ENCODE measurements at places on chromosomes 12 and 14.
A peak's percentile ranks its signal among the peaks of the same experiment; 100 is the strongest.

GRCh38 chr12:91496337-91496736, 313.7 kb upstream of the DCN start:
- no peak for DNase-seq

GRCh38 chr12:94704452-94705306, 54.3 kb upstream of the TMCC3 start:
- DNase-seq, result peak; percentile 12

- no peak for DNase-seq
These were observed 26.7 kb downstream of the C12orf75 start for GRCh38 chr12:105357162-105357691.

DNA sequence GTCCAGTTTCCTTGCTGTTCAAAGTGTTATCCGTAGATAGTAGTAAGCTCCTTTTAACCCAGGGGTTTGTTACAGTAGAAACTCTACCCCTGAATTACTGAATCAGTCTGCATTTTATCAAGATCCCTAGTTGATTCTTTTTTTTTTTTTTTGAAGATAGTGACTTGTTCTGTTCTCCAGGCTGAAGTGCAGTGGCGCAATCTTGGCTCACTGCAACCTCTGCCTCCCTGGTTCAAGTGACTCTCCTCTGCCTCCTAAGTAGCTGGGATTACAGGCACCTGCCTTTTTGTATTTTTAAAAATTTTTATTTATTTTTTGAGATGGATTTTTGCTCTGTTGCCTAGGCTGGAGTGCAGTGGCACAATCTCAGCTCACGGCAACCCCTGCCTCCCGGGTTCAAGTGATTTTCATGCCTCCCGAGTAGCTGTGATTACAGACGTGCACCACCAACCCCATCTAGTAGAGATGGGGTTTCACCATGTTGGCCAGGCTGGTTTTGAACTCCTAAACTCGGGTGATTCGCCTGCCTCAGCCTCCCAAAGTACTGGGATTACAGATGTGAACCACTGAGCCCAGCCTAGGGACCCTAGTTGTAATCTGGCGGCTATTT, 10.5 kb downstream of the LARP4 start:
- DNase-seq, result no peak

- peak; percentile 25 for DNase-seq
These were observed 751 bp downstream of the P3H3 start for GRCh38 chr12:6828781-6829535.

DNA sequence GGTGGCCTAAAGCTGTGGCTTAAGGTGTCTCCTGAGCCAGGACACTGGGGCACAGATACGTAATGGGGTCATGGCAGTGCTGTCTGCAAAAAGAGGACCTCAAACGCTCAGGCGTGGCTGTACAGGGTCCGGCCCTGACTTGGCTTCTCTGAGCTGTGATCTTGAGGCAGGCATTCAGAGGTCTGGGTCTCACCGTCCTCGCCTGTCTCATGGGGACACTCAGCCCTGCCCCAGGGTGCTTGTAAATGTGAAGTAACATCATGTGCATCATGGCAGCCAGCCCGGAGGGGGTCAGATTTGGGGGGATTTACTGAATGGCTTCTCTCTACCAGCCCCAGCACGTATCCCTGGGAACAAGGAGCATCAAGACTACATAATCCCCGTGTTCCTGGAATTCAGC, 28.8 kb downstream of the DIO3 start:
- DNase-seq, result no peak

DNA sequence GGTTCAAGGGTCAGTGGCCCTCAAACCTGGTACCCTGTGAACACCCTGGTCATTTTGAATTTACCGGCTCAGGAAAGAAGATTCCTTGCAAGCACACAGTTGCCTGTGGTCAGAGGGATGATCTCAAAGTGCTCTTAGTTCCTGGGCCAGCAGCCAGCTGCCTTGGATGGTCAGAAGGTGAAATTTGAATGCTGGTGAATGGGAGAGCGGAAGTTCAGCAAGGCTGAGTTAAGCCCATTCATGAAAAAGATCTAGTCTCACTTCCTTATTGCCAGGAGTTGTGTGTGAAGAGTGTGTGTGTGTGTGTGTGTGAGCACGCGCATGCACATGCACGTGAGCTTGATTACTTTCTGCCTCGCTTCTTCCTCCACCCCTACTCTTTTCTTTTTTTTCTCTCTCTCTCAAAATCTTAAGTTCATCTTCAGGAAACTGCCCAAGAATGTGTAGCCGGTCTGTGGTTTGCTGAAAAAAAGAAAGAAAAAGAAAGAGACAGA, 155.5 kb upstream of the CCND2 start:
- DNase-seq, result no peak

DNA sequence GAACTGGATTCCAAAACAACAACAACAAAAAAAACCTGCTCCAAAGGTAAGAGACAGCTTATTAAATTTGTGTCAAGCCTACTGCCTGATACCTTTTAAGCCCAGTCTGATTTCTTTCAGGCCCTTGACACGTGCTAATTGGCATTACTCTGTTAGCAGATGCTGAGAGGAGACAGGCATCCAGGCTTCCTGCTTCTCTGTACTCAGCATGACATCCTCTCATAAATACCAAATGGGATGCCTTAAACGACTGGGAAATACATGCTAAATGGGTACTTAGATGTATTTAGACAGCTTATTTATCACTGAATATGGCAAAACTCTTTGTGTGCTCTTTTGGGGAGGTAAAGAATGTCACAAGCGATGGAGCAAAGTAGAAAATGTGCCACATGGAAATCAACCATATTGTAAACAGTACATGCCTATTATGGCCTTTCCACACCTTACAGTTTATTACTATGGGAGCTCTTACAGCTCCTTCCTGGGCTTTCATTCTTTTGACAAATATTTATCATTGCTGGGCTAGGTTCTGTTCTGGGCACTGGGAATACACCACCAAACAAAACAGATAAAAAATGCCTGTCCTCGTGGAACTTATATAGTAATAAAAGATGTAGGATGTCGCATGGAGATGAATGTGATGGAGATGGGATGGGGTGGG, 11.5 kb upstream of the PCED1B start:
- no peak for DNase-seq

GRCh38 chr12:30992381-30992780, 65.8 kb downstream of the TSPAN11 start:
- no peak for DNase-seq

DNA sequence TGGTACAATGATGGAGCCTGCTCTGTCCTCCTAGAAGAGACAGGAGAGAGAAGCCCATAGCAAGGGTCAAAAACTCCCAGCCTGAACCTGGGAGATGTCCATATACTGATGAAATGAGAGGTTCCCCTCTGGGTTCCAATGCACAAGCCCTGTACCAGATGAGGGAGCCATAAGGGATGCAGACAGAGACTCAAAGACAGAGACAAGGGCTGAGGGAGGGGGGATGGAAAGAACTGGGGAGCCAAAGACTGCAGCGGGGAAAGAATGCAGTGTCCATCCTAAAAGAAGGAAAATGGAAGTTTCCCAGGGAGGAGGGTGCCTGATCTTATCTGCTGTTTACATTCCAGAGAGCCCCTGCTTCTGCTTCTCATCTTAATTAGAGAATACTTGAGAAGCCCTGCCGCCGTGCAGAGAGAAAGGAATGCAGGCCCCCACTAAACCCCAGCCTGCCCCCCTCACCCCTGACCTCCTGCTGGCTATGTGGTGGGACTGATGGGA, 27.7 kb downstream of the KRT18 start:
- no peak for DNase-seq

DNA sequence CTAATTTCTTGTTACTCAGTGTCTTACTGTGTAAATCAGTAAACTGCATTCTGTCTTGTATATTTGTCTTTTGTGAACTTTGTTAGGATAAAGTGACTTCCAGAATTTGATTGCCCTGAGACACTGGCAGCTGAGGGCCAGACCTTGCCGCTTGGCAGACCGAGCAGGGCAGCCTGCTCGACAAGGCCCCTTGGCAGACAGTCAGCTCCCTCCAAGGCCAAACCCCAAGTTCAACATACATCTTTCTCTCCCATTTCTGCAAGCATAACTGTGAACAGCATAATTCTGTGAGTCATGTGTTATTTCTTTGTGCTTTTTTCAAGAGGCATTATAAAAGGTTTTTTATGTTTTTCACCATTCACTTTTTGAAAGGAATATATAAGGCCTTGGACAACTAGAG, 39.2 kb upstream of the BMAL2 start:
- no peak for DNase-seq

DNA sequence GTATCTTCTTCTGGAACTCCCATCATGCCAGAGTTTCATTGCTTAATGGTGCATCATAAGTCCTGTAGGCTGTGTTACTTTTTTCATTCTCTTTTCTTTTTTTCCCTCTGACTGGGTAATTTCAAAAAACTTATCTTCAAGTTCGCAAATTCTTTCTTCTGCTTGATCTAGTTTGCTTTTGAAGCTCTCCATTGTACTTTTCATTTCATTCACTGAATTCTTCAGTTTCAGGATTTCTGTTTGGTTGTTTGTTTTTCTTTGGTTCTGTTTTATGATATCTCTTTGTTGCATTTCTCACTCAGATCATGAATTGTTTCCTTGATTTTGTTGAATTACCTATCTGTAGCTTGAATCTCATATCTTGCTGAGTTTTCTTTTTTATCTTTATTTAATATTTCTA, 83.3 kb upstream of the PRMT8 start:
- no peak for DNase-seq

DNA sequence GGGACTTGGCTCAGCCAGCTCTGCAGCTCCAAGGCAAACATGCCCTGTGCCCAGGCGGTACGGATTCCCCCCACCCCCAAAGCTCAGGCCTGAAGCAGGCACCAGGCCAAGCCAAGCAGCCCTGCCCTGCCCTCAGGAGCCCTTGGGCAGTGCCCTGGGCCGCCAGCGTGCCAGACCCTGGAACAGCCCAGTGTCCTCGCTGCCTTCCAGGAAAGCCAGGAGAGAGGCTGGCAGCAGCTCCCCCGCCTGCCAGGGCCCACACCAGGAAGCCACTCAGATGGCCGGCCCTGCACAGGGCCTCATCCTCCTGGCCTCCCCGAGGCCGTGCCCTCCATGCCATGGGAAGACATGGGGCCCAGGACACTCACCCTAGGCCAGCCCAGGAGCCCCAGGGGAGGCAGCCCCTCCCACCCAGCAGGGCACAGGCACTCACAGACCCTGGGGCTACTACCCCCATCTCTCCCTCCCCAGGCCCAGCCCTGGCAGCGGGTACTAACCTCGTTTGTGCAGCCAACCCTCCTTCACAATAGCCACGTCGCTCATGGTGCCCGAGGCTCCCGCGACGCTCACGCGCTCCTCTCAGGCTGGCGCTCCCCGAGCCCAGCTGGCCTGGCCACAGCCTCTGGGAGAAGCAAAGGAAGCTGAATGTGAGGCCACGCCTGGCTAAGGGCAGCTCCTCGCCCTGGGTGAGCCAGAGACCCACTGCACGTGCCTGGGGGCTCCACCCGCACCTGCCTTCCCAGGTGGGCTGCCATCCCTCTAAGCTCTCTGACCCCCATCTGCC, 3.3 kb downstream of the AKT1 start:
- DNase-seq, result peak; percentile 71
